ENCODE measurements at places on chromosomes 7 and 10.
A peak's percentile ranks its signal among the peaks of the same experiment; 100 is the strongest.

GRCh38 chr10:76991621-76992020 is 646.0 kb downstream of the KCNMA1 start:
- DNase-seq = no peak

DNA sequence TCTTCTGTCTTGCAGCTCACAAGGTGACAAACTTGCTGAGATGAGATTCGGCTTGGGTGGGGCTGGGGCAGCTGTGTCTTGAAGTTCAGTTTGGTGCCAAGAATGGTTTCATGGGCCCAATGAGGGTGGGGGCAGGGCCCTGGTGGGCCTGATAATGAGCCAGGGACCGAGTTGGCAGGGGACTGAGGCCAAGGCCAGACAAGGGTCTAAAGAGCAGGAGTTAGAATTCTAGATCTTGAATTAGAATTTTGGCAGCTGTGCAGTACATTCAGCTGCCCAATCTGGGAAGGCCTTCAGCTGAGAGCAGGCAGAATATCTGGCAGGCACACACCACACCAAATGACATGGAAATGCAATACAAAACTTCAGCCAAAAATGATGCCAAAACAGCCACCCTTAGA is 1.5 kb upstream of the JAZF1 start:
- DNase-seq = no peak

GRCh38 chr10:92699518-92700381 is 10.0 kb downstream of the HHEX start:
- DNase-seq = peak; percentile 77

DNA sequence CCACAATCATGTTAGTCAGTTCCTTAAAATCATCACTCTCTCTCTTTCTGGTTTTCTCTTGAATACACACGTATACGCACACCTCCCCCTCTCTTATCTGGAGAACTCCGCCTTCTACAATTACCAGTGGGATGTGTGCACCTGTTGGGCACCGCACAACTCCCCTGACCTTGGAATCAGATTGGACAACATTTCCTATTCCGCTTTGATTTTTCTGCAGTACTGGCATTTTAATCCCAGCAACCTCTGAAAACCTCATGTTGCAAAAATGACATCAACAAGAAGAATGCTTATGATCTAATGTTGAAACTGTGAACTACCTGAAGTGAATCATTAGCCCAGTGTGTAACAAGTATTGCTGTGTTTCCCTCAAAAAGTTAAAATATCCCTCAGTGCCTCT is 109.6 kb downstream of the KIAA1217 start:
- no peak for DNase-seq

DNA sequence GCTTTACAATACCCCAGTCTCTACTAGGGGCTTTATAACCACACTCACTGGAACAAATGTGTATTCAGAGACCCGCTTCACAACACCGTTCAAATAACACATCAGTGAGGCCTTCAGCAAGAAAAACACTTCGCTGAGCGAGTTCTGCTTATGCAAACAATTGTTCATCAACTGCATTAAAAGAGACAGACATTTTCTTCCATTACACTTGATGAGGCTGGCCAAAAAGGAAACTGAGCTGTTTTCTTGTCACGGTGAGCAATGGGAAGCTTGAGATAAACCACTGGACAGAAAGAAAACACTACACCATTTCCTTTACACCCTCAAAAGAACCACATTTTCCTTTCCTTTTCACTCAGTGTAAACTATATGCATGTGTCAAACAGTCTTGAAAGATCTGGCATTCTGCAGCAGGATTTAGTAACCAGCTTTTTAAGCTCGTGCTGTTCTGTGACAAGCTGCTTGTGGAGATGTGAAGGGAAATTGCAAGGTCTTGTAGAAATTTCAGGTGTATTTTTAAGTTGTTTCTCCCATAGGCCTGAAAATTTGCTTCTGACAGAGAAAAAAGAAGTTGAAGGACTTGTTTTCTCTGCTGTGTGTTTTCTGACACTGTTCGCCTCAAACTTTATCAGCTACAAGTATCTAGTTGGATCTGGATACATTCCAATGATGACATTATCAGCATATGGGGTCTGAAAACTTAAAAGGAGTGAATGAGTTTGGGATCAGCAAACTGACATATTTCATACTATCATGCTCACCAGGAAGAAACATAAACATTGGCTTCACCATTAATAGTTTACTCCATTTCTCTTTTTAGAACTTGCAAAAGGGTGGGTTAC is 693.1 kb downstream of the PARD3 start:
- no peak for DNase-seq

DNA sequence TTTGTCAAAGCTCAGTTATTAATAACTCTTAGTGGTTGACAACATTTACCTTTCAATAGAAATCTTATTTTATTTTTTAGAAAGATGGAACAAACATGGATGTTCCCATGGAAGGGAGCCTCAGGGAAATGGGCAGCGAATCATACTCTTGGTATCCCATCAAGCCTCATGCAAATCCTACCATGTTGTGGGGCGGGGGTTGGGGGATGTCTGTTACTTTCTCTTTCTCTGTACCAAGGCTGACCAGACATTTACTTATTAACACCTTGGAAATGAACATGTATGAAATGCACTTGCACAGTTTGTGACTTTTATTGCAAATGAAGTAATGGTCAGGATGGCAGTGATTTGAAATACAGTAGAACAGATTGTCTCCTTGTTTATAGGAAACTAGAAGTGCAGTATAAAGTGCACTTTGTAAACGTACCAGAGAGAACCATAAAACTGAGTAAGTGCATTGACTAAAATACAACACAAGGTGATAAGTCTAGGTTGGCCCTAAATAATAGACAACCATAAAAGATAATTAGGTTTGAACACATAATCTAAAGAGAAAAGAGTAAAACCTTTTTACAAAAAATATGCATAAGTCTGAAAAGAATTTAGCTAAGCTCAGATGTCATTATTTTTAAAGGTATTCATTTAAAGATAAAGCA is 32.4 kb downstream of the SEMA3D start:
- no peak for DNase-seq

DNA sequence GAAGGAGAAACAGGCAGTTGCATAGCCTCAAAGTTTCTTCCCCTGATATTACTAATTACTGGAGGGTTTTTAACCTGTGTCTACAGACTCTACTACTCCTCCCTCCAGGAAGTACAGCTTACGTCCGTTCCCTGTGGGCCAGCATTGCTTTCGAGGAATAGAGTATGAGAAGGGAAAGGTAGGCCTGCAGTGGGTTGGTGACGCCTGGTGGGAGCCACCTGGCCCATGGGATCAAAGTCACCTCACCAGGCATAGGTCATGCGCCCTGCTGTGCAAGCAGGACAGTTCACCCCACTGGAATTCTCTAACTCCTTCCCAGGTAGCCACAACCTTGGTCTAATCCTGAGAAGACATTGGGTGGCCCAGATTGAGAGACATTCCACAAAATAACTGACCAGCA is 29.8 kb downstream of the LMTK2 start:
- DNase-seq = no peak

- no peak for DNase-seq
Observed at GRCh38 chr10:61832866-61833481, 68.5 kb upstream of the ARID5B start.

GRCh38 chr7:22470981-22471380 is 29.0 kb downstream of the STEAP1B start:
- DNase-seq = no peak

DNA sequence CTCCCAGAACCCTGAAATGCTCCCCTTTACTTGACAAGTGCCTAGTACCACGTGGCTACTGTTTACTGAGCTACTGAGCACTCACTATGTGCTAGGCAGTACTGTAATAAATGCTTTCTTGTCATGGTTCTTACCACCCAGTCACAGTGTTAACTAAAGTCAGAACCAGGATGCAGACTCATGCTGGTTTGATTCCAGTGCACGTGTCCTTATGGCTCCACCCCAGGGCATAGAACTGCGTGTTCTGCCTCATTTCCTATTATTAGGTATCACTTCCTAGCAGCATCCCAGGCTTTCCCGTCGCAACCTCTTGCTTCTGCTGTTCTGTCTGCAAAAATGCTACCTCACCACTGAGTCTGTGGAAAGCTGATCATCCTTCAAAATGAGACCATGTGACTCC is 71.7 kb upstream of the DOCK1 start:
- no peak for DNase-seq

DNA sequence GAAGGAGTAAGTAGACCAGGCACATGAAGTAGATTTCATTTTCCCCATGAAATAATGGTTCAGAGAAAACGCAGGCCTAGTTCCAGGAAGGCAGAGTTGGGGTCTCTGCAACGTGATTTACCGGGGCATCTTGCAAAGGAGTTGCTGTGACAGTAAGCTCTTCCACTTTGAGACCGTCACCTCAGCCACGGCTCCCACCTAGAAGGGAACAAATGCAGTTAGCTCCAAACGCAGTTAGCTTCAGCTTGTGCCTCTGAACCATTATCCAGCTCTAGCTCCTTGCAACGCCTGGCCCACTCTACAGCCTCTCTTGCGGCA is 7.0 kb upstream of the MYO1G start:
- DNase-seq = no peak

DNA sequence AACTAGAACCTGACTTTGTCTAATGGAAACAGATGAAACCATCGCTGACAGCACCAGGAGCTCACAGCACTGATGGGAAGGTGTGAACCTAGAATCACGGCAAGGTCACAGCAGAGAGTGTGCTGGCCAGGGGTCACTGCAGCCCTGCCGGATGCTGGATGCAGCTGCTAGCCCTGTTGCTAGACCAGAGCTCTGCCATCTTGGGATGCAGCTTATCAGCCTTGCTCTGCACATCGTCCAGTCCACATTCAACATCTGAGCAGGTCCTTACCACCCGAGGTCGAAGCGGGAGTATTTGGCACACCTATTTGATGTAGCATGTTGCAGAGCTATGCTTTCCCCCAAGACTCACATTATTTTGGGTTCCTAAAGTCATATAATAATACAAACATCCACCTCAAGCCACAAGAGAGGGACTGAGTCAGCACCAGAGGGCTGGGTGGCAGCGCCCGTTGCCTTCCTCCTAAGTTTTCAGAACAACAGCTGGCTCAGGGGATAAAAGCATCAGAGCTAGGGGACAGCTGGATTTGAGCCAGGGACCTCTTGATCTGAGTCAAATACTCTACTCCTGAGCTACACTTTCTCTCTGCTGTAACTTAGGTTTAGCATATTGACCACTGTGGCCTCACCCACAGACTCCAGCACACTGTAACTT is 135.3 kb downstream of the ZNF467 start:
- DNase-seq = no peak

- DNase-seq = peak; percentile 65
Observed at GRCh38 chr7:322111-322671, 32.2 kb downstream of the FOXL3 start.

DNA sequence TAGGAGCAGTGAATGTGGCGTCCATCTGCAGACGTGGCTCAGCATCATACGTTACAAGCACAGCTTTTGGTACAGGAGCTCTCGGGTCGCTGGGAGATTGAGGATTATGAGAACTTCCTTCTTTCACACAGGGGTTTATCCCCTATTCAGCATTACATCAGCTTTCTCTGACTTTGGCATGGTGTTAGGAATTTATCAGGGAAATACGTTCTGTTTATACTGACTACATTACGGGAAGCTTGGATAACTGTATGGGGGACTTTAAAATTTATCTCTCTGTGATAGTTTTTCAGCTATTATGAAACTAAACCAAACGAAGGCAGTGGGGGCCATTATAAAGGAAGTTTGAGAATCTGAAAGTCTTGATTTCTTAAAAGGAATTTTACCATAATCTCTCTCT is 110.1 kb upstream of the INSYN2A start:
- DNase-seq = no peak

- no peak for DNase-seq
Observed at GRCh38 chr7:131606346-131607290, 50.2 kb upstream of the PODXL start.

DNA sequence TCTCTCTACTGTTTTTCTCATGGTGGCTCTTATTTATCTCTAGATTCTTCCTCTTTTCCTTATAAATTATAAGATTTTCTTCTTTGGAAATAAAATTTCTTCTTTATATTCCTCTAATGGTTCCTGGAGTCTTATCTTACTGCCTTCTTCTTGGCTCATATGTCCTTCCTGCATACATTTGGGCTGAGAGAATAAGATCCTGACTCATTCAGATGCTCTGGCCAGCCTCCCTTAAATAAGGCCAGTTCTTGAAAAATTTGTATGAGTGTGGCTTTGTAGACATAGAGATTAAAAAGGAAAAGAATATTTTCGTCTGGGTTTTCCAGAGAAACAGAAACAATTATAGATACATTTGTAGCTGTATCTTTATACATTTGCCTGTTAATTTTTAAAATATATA is 411.3 kb downstream of the KIF20B start:
- no peak for DNase-seq

DNA sequence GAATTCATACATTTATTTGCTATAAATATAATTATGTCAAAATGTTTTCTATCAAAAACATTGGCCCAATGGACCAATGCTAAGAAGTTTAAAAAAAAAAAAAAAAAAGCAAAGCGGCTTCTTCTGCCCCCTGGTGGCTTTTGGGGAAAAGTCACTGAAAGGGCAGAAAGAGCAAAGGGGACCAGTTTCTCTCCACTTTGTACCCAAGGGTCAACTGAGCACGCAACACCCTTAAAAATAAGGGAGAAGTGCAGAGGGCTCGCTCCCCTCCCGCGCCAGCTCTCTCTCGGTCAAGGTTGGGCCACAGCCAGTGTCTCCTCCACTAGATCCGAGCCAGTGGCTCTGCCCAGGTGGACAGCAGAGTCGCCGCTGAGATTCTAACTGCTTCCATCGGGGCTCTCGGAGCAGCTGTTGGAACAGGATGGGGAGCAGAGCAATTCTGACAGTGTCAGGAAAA is 136.4 kb upstream of the FGFR2 start:
- peak; percentile 31 for DNase-seq

DNA sequence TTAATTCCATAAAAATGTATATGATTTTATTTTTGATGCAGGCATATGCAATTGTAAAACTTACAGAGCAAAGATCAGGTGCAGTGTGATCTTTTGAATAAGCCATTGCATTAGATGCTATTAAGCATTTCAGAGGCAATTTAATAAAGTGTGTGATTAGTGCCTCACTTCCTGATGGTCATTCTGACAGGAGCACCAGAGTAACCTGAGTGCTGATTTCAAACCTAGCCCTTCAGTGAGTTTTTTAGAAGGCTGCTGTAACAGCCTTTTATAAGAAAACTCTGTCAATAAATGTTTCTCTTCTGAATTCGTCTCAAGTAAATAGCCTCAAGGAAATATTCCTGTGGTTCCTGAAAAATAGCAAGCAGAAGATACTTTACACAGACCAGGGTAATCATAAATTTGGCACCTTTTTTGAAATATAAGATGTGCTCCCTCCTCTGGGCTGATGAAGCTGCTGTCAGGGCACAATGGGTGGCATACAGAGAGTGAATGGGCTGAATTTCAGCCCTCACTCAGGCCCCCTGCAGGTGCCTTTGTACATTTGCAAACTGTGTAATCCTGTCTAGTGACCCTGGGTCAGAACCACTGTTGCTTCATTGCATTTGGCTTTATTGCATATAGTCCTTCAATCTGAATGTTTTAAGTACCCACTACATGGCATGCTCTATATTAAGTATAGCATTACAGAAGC is 193.7 kb upstream of the CSTF2T start:
- peak; percentile 46 for DNase-seq

GRCh38 chr7:95602421-95602820 is 6.1 kb upstream of the PDK4 start:
- no peak for DNase-seq
